GOT3 (cell line): ENCODE measurements at places on chromosomes 1 and 21.

- no peak for DNase-seq
Observed at GRCh38 chr1:6534248-6534822, 20.0 kb downstream of the NOL9 start.

GRCh38 chr1:54006508-54006907, 11.5 kb downstream of the LDLRAD1 start:
- no peak for DNase-seq

DNA sequence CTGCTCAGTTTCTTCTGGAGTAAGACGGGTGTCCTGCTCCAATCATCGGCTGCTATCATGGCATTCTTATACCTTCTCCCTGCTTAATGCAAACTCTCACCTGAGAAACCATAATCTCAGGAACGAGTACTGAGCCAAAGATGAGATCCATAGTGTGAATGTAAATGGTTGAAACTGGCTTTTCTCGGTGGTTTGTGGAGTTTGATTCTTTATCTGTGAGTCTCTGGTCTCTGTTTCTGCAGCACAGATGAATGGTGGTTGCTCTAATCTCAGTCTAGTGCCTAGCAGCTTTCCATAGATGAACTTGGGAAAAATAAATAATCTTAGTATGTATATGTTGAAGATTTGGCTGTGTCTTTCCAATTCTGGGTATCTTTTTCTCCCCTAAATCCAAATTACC, 274.4 kb downstream of the HHAT start:
- DNase-seq: no peak

GRCh38 chr21:38833117-38833516, 27.4 kb downstream of the ETS2 start:
- no peak for DNase-seq

DNA sequence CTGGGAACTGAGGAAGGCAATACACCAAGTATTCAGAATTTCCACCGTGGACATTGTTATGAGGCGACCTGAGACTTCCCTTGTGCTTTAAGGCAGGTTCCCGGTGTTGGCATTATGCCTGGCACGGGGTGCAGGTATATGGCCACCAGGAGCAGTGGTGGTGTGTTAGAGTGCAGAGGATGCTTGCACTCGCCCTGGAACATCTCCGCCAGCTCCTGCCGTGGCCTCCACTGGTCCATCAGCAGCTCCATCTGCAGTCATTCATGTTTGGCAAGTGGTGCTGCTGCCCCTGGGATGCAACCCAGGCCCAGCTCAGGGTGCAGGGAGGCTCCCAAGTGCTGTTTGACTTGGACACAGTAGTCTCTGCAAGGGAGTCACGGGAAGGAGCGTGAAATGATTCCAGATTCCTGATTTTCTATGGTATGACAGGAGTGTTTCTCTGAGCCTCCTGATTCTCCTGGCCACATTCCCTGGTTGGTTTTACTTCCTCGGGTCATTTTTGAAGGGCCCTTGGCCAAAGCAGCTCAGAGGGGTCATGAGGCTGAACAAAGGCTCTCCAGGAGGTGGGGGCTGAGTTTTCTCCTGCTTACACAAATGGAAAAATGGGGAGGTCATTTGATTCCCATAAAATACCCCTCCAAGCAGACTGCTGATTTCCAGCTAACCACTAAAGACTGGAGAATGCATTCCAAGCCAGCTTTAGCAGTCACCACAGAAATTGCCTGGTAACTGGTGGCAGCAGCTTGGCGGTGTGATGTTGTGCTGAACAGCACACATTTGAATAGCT, 60.4 kb upstream of the PSEN2 start:
- DNase-seq: no peak

GRCh38 chr1:19648689-19649088, 4.6 kb downstream of the NBL1 start:
- no peak for DNase-seq

- no peak for DNase-seq
Observed at GRCh38 chr1:162471290-162471853, 26.2 kb upstream of the UHMK1 start.

DNA sequence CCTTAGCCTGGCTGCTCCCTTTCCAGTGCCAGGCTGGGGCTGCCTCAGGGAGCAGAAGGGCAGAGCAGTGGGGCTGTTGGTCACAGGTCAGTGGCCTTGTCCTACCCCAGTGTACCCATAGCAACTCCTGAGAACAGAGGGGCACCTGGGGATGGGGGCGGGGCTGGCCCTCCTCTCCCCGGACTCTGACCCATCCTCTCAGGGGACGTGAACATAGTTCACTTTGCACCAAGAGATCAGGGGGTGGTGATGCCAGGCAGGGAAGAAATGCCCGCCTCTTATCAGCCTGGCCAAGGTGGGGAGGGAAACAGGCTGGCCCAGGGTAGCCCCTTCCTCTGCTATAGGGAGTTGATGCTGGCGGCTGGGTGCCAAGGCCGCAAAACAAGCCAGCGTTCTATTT, 4.9 kb downstream of the ETNK2 start:
- no peak for DNase-seq

DNA sequence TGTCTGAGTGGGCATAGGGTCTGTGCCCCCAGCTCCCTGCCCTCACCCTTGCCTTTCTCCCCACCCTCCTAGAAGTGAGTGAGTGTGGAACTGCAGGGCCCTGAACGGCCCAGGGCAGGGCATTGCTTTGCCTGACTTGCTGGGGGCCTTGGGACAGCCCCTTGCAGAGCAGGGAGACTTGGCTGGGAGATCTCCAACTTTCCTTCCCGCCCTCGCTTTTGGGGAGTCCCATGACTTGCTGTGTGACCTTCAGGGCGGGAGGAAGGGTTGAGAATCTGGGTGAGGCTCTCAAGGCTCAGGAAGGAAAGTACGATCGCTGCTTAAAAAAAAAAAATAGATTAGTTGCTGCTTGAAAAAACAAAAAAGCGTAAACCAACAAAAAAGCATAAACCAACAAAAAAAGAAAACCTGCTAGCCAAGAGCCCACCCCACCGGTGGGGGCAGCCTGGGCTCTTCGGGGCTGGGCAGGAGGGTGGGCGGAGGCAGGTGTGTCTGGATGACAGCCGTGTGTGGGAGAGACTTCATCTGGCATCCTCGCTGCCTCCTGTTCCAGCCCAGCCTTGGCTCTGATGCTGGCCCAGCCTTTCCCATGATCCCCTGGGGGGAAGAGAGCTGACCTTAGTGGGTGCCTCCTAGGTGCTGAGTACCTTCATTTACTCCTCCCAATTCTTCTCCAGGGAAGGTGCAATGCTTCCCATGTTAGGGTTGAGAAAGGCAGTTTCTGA, 6.5 kb downstream of the NBL1 start:
- no peak for DNase-seq

DNA sequence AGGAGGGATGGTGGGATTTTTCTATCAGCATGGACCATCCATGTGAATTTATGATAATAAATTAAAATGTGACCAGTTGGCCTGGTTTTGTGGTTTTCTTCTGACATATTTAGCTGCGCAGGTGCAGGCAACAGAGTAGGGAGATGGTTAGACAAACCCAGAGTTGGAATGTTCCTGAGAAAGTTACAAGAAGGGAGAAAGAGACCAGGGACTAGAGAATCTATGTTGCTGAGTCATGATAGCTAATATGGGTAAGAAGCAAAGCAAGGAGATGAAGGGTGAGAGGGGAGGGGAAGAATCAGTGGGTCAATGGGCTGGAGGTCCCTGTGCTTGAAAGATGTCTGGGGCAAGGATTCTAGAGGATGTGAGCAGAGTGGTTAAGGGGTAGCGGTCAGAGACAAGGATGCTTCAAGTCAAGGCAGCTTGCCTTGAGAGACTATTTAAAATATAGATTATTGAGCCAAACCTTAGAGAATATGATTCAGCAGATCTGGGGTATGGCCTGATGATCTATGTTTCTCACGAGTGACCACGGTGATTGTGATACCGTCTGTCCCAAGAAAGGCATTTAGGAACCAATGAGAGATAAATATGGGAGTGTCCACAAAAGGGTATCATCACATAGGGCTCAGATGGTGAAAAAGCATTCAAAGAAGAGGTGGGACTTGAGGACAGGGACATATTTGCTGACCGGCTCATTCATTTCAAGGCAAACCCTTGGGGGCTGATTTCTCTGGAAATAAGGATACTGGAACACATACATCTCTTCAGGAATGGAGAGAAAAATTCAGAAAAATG, 219.7 kb upstream of the PLD5 start:
- DNase-seq: no peak

- DNase-seq: no peak
Observed at GRCh38 chr1:17648457-17649145, 106.5 kb upstream of the ACTL8 start.

- no peak for DNase-seq
Observed at GRCh38 chr1:90200646-90201205, 205.8 kb downstream of the ZNF326 start.

- no peak for DNase-seq
Observed at GRCh38 chr1:171126504-171126903, 35.8 kb downstream of the FMO3 start.

GRCh38 chr1:21857142-21857839, 45.2 kb downstream of the LDLRAD2 start:
- no peak for DNase-seq

DNA sequence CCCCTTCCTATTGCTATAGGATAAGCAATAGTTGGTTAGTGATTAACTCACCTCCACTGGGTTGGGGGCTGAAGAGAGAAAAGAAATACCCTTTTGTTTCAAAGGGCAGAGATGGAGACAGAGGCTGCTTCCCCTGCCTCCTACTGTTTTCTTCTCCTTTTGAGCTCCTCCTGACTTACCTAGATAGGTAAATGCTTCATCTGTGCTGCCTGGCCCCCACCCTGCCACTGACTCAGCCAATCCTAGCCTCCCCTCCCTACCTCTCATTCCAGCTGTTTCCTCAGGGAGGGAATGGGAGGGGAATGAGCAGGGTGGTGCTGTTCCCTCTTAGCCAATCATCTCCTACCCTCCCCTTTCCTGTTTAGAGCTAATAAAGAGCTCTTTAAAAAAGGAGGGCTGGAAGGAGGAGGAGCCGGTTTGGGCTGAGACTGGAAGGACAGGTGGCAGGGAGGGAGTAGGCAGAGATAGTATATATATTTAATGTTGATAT, at the start of gene C1orf116:
C1orf116 (minus strand) TSS at position 229 of the 490 bp plus-strand sequence. CDS start 5,158 bp downstream, outside the sequence.
- DNase-seq: no peak

DNA sequence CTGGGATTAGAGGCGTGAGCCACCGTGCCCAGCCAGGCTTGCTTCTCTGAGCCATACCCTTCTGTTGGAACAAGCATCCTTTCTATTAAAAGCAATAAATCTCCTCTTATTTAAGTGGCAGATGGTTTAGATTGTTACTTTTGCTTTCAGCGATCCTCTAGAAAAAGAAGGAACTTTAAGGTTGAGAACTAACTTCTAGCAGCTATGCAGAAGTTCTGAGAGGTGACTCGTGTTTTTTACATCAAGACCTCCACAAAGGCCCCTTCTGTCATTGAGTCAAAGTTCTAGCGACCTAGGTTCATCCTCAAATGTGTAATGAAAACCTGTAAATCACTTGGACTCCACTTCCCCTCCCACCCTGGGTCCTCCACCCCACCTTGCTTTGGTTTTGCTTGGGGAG, 30.8 kb downstream of the PLEKHO1 start:
- DNase-seq: no peak

GRCh38 chr1:157087030-157087429, 12.6 kb downstream of the ETV3L start:
- no peak for DNase-seq

DNA sequence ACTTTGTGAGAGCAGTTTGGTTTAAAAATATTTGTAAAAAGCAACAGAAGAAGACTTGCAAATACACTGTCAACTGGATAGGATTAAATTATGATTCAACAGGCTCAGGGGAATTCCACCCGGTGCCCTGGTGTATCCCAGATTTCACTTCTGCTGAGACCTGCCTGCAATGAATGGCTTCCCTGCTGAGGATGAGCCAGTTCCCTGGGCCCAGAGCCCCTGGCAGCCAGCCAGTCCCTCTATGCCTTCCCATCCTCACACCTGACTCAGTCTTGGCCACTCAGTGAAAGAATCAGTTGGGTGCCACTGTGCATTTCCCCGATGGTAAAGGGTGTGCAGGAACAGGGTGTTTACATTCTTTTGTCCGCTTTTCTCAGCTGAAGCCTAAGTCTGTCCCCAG, 64.4 kb downstream of the KCTD3 start:
- DNase-seq: no peak

GRCh38 chr21:38903690-38904139, 98.0 kb downstream of the ETS2 start:
- no peak for DNase-seq

- DNase-seq: no peak
Observed at GRCh38 chr1:59819566-59820438, 5.1 kb downstream of the HOOK1 start.

GRCh38 chr21:33981391-33982101, 65.9 kb upstream of the ATP5PO start:
- DNase-seq: no peak

- DNase-seq: no peak
Observed at GRCh38 chr1:242522996-242523718, 1.3 kb downstream of the PLD5 start.

DNA sequence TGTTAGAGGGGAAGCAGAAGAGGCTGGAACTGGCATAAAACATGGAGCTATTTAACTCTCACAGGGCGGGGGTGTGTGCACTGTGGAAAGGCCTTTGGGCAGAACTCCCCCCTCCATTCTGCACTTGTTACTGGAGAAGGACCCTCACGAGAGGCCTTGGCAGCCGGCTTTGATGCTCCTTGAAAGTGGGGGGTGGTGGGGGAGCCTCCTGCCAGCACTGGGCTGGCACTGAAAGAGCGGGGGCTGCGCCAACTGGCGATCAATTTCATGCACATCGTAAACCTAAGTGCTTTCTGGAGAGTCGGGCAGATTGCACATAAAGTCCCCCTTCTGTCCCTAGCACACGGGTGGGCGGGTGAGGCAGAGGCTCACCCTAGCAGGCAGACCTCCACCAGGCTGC, 28.9 kb downstream of the FOXO6 start:
- DNase-seq: no peak

DNA sequence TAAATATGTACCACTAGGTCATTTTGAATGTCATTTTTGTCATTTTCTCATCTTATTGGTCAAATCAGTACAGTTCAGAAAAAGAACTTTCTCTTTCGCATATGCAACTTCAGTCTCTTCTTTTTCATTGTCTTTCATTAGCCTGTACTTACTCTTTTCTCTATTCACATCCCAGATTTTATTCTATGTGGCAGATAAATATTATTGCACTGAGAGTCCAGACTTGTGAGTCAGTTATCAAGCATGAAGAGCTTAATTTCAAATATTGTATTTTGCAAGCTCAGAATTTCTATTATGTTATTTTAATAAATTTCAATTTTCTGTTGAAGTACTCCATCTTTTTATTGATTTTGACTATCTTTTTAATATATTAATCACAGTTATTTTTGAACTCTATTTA, 105.2 kb upstream of the PALMD start:
- DNase-seq: no peak
